ENCODE measurements at places on chromosomes 3 and 15.

GRCh38 chr3:37661615-37662306, 199.9 kb upstream of the CTDSPL start:
- no peak for DNase-seq

GRCh38 chr3:106172780-106173179, 304.0 kb upstream of the CBLB start:
- peak; percentile 14 for DNase-seq

DNA sequence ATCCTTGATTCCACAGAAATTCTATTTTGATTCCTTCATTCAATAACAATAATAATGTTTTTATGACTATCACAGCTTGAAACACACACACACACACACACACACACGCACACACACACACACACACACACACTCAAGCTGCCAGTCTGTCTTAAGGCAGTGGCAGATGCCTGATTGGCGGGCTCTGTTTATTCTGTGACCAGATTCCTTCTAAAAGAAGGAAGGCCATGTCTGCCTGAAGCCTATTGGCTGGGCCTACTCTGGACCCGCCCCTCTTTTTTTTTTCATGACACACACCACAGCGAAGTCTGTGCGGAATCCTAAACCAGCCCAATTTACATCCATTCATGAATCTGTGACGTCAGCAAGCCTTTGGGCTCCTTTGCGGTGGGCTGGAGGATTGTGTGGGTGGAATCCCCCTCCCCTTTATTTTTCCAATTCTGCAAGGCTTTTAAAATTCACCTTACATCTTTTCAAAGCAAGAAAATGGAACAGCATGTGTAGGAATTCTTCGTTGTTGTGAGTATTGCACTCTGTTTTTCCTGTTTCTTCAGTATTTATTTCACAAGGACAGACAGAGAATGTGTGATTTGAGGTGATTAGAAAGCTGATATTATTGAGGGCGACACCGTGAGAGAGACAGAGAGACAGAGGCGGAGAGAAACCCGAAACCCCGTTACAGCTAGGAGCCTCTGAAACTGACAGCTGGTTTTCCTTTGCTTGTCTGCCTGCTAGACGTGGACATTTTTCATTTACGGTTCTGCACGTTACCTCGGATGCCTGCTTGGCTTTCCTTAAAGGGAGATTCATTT, at the start of gene MAP3K13:
Gene MAP3K13 (plus strand): TSS at position 287 of the 812 bp plus-strand sequence. CDS start 65,446 bp downstream, outside the sequence.
- DNase-seq = no peak

- DNase-seq = no peak
Observed at GRCh38 chr3:171200750-171201088, 174.2 kb upstream of the SLC2A2 start.

DNA sequence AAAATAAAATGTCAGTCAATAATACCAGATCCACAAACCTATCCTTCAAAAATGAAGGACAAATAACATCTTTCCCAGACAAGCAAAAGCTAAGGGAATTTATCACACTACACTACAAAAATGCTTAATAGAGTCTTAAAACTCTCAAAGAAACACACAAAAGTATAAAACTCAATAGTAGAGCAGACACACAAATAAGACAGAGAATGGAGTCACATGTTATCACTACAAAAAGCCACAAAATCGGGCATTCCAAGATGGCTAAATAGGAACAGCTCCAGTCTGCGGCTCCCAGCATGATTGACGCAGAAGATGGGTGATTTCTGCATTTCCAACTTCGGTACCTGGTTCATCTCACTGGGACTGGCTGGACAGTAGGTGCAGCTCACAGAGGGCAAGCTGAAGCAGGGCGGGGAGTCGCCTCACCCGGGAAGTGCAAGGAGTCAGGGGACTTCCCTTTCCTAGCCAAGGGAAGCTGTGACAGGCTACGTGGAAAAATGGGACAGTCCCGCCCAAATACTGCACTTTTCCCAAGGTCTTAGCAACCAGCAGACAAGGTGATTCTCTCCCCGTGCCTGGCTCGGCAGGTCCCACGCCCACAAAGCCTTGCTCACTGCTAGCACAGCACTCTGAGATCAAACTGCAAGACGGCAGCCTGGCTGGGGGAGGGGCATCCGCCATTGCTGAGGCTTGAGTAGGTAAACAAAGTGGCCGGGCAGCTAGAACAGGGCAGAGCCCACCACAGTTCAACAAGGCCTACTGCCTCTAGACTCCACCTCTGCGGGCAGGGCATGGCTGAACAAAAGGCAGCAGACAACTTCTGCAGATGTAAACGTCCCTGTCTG, 46.3 kb downstream of the SENP7 start:
- peak; percentile 54 for DNase-seq

DNA sequence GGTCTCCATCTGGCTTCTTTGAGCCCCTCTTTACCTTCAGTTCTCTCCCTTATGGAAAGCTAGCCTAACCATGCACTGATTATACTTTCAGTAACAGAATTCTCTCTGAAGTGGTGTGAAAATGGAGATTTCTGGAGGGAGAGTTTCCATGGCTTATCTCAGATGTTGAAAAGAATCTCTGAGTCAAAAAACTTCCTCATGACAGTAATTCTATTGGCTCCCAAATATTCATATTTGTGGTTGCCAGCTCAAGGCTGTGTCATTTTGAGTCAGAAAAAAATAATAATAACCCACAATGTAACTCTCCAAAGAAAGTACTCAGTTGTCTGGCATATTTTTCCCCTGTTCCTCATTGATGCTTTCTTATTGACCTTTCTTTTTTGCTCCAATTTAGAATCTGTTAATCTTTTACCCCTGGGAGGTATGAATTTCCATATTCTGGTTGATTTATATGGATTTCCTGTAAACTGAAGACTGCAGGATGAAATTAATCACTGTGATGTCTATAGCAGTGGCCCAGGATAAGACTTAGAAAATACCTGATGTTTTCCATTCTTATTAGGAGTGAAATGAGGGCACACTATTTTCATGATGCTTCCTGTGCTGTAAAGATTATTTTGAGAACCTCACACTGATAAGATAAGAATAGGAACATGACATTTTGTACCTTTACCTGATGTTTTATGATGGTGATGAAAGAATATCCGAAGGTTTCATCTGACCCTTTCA, 149.5 kb upstream of the EPHA3 start:
- no peak for DNase-seq

DNA sequence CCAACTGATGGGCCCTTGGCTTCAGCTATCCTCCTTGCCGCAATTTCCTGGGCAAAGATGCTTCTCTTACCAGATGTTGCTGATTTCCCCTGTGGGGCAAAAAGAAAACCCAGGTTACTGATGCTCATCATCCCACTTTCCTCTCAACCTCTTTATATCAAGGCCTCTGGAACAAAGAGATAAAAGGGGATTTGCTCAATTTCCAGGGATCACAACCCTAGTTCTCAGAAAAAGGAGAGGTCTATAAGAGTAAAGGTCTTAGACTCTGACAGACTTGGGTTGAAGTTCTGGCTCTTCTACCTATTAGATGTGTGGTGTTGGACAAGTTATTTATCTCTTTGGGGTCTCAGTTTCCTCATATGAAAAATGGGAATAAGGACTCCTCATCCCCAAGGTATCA, 8.5 kb downstream of the RPAP1 start:
- DNase-seq = no peak

- no peak for DNase-seq
Observed at GRCh38 chr15:52858782-52859176, 68.6 kb upstream of the ONECUT1 start.

GRCh38 chr3:4976109-4976508, 3.1 kb upstream of the BHLHE40 start:
- DNase-seq = no peak

DNA sequence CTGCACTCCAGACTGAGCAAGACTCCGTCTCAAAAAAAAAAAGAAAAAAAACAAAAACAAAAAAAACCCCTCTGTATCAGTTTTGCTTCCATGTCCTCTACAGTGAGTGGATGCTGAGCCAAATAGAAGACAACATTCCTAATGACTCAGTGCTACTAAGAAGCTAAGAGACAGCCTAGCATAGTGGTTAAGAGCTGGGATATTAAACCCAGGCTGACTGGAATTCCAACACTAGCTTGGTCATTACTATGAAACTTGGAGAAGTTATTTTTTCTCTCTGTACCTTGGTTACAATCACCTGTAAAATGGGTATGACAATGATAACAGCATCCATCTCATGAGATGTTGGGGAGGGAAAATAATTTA, 60.9 kb upstream of the PYGO1 start:
- no peak for DNase-seq

DNA sequence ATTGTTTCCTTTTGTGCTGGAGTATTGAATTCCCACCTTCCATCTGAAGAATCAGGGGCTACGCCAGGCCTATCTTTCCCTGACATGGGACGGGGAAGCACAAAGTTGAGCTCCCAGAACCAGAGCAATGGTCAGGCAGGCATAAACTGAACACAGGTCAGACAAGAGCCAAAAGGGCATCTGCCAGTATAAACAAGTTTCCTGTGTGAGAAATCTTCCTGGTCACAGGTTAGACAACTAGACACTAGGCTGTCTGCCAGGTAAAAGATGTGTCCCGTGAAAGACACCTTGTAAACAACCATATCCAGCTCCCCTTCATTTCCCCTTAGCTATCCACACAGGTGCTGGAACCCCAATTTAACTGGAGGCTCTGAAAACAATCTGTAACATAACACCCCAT, 44.0 kb upstream of the CD96 start:
- no peak for DNase-seq

DNA sequence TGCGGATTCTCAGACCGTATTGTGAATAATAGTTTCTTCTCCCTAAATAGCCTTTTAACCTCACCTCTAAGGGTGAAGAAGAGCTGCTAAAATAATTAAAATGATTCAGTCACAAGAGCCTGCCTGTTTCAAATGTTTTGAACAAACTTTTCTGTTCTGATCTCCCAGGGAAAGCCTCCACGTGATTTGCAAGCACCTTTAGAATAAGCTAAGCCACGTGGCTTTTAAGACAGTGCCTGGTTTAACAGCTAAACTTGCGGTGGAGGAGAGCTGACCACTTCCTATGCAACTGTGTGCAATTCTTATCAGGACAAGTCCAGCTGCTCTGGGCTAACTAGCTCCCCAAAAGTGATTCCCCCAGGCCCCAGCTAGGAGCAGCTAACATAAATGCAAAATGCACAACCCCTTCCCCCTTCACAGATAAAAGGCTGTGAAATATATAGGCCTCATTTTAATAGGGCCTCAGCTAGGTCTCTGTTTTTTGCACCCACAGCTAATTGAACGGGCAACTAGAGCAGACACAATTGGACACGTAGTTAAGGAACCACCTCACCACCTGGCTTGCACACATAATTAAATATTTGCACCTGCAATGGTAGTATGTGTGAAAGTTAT, 401.2 kb upstream of the NR2F2 start:
- no peak for DNase-seq

DNA sequence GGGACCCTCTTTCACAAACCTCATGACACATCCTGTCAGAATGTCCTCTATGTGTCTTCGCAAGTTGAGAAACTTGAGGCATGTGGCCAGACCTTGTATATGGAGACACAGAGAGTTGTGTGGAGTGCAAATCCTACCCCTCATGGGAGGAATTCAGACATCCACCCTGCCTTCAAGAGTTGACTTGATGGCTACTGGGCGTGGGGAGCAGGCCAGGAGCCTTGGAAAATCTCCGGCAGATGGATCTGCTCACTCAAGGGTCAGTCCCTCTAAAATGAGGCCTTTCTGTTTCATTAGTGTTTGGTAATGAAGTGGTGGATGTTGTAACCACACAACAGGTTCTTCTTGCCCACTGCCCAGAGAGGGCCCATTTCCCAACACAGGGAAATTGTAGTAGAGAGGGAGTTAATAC, 79.0 kb downstream of the ASB7 start:
- no peak for DNase-seq

- no peak for DNase-seq
Observed at GRCh38 chr3:70064194-70064779, 64.8 kb downstream of the SAMMSON start.

- DNase-seq = no peak
Observed at GRCh38 chr3:130905551-130905950, 11.7 kb downstream of the ATP2C1 start.

DNA sequence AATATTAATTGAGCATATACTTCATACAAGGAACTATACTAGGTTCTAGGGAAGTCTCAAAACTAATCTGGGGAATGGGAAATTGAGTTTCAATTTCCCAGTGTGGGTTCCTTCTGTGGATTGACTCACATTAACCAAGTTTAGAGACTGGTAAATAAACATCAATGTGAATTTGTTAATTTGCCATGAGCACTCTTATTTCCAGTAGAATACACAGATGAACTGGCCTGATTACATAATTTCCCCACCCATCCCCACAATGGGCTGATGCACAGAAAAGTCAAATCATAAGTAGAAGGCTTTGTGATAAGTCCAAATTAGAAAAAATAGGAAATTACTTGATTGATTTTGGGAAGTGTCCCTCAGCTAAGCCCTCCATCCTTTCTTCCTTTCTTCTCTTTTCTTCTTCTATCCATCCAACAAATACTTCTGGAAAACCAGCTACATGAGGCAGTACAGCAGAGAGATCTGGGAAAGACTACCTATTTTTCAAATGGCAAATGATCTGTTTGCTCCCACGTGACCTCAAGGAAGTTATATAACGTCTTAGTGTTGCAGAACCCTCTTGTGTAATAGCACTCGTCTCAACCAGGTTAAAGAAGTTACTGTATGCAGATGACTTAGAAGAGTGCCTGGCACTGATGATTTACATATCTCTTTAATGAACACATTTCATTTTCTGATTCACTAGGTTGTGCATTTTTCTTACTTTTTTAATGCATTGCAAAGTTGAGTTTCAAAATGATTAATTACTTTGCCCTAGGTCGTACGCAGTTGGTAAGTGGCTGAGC, 312.3 kb downstream of the SV2B start:
- DNase-seq = no peak

GRCh38 chr3:123790254-123791072, 93.7 kb downstream of the MYLK start:
- DNase-seq = no peak

- no peak for DNase-seq
Observed at GRCh38 chr3:76700323-76700722, 339.6 kb upstream of the ROBO2 start.

DNA sequence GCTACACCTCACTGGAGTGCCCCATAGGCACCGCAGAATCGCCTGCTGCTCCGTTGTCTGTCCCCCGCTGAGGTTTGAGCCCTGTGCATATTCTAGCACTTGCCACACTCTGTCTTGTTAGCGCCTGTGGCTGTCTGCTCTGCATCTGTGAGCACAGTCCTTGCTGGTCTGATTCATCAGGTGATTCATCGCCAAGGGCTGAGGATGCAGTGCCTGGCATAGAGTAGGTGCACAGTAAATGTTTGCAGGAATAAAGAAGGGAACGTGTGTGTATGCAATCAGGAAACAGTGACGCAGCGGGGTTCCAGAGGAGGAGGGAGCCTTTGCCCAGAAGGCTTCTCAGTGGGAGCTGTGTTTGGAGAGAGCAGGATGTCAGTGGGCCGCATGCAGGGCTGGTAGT, 124.0 kb upstream of the PLXNA1 start:
- no peak for DNase-seq

DNA sequence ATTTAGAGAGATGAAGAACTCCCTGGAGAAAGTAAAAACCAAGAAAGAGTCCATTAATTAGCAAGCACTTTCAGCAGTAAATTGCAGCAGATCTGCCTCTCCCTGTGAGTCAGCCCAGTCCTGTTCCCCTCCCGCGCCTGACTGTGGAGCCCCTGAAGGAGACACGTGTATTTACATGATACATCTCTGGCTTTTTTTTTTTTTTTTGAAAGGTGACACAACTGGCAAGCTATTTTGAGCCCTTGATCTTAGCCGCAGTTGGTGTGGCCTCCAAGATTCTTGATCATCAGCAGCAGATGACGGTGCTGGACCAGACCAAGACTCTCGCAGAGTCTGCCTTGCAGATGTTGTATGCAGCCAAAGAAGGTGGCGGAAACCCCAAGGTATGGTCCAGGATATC, 271.8 kb upstream of the TPM1 start:
- no peak for DNase-seq
